Tracheal epithelial cell (primary cell): ENCODE measurements at places on chromosomes 7 and 10. TPM values are rescaled to one million over a fixed set of nuclear protein-coding genes. Genes with fewer than 3 reads are reported as not detected.

Gene VCL
- total RNA-seq = 54.6 and 143 TPM in 2 replicates

Gene SUMF2
- 187 and 220 TPM in 2 replicates for total RNA-seq

Gene FXYD4
- not detected in 2 replicates for total RNA-seq

Gene FEZF1
- total RNA-seq = not detected in 2 replicates

Gene HIP1
- total RNA-seq = 3.6 and 5.8 TPM in 2 replicates
